HepG2 (cell line): ENCODE measurements at places on chromosomes 6 and 20. TPM values are rescaled to one million over a fixed set of nuclear protein-coding genes. Genes with fewer than 3 reads are reported as not detected.

The SGK1 gene
- polyA plus RNA-seq: 42.1 and 56.2 TPM in 2 replicates

The ATP6V1G2 gene
- polyA plus RNA-seq: 0.83 and 1.2 TPM in 2 replicates

DNA sequence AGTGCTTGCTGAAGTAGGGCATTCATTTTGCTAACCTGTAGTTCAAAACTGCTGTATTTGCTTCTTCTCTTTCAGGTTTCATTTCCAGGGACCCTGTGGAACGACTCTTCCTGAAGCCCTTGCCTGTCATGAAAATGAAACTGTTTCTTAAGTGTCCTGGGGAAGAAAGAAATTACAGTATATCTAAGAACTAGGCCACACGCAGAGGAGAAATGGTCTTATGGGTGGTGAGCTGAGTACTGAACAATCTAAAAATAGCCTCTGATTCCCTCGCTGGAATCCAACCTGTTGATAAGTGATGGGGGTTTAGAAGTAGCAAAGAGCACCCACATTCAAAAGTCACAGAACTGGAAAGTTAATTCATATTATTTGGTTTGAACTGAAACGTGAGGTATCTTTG, 3.4 kb upstream of the NOL7 start:
- no peak overlapping the region for H3K27ac ChIP-seq
- H3K27me3 ChIP-seq: no peaks in the 10 kb centered on the region; the same call in 2 of the 3 replicates
- H3K4me3 ChIP-seq: no peak overlapping the region
- no peak for DNase-seq
- H3K36me3 ChIP-seq: no peaks in the 10 kb centered on the region

DNA sequence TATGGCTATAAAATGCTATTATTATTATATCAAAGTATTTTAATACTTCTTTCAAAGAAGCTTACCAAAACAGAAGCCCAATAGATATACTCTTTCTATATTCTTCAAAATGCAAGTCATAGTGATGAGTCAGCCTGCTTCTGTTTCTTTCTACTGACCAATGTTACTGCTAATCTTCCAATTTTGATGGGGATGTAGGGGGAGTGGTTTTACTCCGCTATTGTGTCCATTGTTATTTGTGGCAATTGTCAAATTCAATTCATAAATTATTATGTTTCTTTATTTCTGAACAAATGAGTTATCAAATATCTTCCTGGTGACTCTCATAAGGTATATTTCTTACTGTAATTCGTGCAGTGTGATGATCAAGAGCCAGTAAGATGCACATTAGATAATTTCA, 221.5 kb upstream of the DEFB112 start:
- no peak overlapping the region for H3K27ac ChIP-seq
- no peaks in the 10 kb centered on the region for H3K36me3 ChIP-seq
- H3K4me3 ChIP-seq: no peak overlapping the region
- no peak for DNase-seq

- H3K4me1 ChIP-seq: peaks cover 49% of the 10 kb centered on the region
- H3K4me3 ChIP-seq: peak overlapping the region; percentile 82
- no peaks in the 10 kb centered on the region for H3K27me3 ChIP-seq
- H3K27ac ChIP-seq: peak overlapping the region; percentile 95
- no peak for DNase-seq
Measured at GRCh38 chr6:148342100-148342349, 613 bp upstream of the SASH1 start.

The RBPJL gene
- polyA plus RNA-seq: not detected in 2 replicates

GRCh38 chr20:10218536-10219451, at the start of gene SNAP25:
Gene SNAP25, plus strand, starts transcription at chr20:10218830. Its CDS starts 56,662 bp downstream, at chr20:10275492.
- H3K4me1 ChIP-seq: no peaks in the 10 kb centered on the region
- H3K27me3 ChIP-seq: 0 out of 2 replicates have a peak, but pooled peaks cover 1% of the 10 kb centered on the region
- H3K27ac ChIP-seq: no peak within 1 kb of the TSS

GRCh38 chr6:145895802-145896201, 68.4 kb downstream of the SHPRH start:
- peaks cover 22% of the 10 kb centered on the region for H3K36me3 ChIP-seq
- no peak overlapping the region for H3K27ac ChIP-seq
- DNase-seq: no peak
- H3K4me1 ChIP-seq: peaks cover 16% of the 10 kb centered on the region

DNA sequence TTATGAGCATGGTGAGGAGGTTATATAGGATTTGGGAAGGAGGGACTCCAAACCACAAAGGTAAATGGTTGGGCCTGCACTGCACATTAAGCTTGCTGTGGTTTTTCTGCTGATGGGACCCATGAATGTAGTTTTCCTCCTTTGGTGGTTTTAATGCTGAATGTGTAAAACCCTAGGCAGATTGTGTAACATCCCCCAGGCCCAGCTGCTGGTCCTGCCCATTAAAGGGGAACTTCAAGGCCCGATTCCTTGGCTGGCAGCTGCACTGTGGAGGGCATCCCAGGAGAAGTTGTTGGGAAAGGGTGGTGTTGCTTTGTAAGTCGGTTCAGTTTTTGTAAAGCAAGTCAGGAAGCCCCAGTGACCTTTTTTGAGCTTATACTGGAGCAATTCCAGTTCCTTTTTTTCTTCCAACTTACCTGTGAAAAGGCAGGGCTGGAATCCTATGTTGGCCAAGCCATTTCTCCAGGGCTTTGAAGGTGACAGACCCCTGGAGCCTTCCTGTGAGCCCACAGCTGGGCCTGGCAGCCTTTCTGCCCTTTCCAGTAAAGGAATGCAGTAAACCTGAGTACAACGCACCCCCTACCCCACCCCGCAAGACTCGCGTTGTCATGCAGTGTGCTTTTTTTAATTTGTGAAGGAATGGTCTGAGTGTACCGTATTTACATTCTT, 43.1 kb upstream of the NAA20 start:
- peaks cover 34% of the 10 kb centered on the region for H3K4me1 ChIP-seq
- DNase-seq: no peak
- no peak overlapping the region for H3K4me3 ChIP-seq

DNA sequence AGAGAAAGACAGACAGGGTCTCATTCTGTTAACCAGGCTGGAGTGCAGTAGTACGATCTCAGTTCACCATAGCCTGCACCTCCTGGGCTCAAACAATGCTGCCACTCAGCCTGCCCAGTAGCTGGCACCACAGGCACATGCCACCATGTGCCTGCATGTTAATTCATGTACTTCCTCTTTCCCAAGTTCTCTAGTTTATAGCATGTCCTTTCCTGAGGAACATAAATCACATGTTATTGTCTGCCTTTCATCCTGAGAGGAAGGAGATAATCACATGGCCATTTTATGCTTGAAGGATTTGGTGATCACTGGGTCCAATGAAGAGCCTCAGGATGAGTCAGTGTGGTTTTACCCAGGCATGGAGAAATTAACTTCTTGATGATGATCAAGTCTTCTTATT, 47.9 kb downstream of the COL11A2 start:
- no peaks in the 10 kb centered on the region for H3K36me3 ChIP-seq
- H3K4me3 ChIP-seq: no peak overlapping the region
- 0 out of 2 replicates have a peak, but pooled peaks cover 4% of the 10 kb centered on the region for H3K4me1 ChIP-seq
- H3K27me3 ChIP-seq: peaks cover 21% of the 10 kb centered on the region; the same call in 1 of the 3 replicates

DNA sequence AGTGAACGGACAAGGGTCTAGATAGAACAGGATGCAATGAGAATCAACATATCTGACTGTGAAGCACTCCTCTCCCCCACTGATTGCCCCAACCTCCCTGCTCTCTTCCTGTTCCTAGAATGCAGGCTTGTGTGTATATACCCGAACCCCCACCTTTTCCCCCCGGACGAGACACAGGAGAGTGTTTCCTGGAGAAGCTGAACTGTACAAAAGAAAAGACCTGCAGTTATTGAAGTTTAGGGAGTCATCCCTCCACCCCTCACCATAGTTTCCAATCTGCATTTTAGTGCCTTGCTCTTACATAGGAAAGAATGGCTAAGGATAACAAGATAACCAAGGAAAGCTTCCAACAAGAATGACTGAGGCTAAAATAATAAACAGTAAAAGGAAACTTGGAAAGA, 55.5 kb upstream of the PDE10A start:
- no peak overlapping the region for H3K27ac ChIP-seq
- H3K27me3 ChIP-seq: peaks cover 47% of the 10 kb centered on the region
- H3K36me3 ChIP-seq: no peaks in the 10 kb centered on the region
- H3K4me1 ChIP-seq: no peaks in the 10 kb centered on the region

DNA sequence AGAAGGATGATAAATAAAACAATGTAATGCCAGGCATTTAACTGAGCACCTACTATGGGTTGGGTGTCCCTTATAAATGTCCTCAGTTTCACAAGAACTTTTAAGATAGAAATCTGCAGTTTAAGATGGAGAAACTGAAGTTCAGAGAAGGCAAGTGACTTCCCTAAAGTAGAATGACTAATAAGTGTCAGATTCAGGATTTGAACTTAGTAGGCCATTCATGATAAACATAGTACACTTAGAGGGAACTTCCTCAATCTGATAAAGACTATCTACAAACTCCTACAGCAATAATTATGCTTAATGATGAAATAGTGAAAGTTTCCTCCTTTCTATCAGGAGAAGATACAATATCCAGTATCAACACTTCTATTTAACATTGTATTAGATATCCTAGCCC, 43.9 kb downstream of the NCR2 start:
- DNase-seq: no peak
- H3K27me3 ChIP-seq: peaks cover 3% of the 10 kb centered on the region; the same call in 1 of the 2 replicates
- H3K36me3 ChIP-seq: no peaks in the 10 kb centered on the region
- no peak overlapping the region for H3K27ac ChIP-seq
- H3K4me1 ChIP-seq: no peaks in the 10 kb centered on the region
- no peak overlapping the region for H3K4me3 ChIP-seq

DNA sequence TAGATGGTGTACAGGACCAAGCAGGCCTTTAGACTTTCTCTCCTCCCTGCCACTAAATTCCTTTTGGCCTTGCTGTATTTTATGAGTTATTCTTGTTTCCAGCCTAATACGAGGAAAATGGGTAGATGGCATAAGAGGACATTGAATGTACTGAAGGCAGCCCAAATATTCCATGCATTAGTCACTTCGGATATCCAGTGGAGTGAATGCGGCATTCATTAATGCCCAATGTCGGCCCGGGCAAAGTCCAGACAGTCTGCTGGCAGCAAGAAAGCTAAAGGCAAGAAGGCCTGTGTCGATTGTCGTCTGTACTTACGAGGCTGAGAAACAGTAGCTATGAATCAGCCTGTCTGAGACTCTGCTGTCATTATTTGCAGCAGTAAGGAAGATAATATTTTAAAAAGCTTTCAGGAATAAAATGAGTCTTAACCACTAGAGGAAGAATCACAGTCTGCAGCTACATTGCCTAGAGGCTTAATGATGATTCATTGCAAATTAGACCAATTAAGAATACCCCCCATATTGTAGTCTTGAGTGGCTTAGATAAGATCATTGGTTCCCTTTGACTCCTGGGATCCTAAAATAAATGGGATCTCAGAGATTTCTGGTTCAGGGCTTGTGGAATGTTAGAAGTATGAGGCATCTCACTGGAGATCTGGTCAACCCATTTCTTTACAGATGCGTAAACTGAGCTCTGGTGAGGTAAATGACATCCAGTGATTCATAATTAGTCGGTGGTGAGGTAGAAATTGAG, 534.1 kb upstream of the JAG1 start:
- no peaks in the 10 kb centered on the region for H3K36me3 ChIP-seq
- peak; percentile 76 for DNase-seq
- H3K27ac ChIP-seq: no peak overlapping the region
- peaks cover 11% of the 10 kb centered on the region for H3K4me1 ChIP-seq
- no peaks in the 10 kb centered on the region for H3K27me3 ChIP-seq

DNA sequence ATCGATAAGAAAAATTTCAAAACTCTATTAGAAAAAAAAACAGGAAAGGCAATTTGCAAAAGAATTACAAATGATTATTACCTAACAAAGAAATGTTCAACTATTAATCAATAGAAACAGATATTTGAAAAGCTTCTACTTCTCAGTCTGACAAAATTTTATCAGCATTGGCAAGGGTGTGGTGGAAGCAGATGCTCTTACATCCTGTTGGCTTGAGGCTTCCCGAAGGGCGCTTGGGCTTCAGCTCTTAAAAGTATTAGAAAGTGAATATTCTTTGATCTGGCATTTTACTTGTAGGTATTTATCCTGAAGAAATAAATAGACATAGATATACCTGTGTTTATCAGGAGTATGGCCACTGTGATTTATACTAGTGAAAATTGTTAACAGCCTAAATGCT, 38.7 kb downstream of the SLC35D3 start:
- H3K4me3 ChIP-seq: no peak overlapping the region
- H3K36me3 ChIP-seq: no peaks in the 10 kb centered on the region

- no peaks in the 10 kb centered on the region for H3K4me1 ChIP-seq
- H3K4me3 ChIP-seq: no peak overlapping the region
- H3K27ac ChIP-seq: no peak overlapping the region
- DNase-seq: no peak
- H3K36me3 ChIP-seq: no peaks in the 10 kb centered on the region
Measured at GRCh38 chr6:14880052-14880451, 365.8 kb upstream of the JARID2 start.

DNA sequence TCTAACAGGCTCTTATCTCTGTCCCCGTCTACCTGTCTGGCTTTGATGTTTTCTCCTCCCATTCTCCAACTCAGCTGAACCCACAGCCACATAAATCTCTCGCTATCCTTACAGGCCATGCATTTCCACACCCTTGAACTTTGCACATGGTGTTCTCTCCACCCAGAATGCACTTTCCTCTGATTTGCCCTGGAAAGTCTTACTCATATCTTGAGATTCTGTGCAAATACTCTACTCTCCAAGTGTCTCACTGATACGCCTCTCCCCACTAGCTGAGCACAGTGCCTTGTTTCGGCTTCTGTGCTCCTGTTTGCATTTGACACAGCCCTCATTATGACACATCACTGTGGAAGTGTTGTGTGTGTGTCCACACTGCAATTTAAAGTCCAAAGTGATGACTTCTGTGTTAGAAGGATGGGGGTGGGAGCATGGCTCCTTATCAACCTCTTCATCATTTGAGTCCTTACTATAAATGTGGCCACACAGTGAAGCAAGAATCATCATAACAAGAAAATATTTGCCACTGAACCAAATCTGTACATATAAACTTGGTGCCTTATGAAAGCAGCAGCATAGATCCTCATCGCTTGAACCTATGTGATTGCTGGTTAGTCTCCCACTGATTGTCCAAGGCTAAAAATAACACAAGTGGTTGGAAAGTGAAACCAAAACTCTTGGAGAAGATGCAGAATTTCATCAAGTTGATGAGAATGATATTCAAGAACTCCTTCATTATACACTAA, 5.5 kb upstream of the PRELID3B start:
- H3K27ac ChIP-seq: no peak overlapping the region
- H3K4me1 ChIP-seq: peaks cover 18% of the 10 kb centered on the region
- H3K36me3 ChIP-seq: no peaks in the 10 kb centered on the region
- no peak overlapping the region for H3K4me3 ChIP-seq

DNA sequence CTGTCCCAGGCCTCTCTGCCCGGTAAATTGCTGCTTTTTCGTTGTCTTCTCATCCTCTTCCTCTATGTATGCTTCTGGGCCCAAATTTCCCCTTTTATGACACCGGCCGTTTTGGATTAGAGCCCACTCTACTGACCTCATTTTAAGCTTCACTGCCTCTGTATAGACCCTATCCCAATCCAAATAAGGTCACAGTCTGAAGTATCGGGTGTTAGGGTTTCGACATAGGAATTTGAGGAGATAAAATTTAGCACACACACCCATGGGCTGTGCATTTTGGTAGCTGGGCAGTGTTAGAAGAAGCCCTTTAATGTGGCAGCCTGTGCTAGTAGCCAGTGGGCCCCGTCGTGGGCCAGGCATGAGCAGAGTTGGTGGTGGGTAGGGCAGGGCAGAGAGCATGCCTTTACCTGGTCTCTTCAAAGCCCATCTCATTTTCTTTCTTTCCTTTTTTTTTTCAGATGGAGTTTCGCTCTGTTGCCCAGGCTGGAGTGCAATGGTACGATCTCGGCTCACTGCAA, 27.9 kb upstream of the EZR start:
- no peaks in the 10 kb centered on the region for H3K36me3 ChIP-seq
- H3K4me3 ChIP-seq: no peak overlapping the region
- H3K4me1 ChIP-seq: peaks cover 27% of the 10 kb centered on the region
- DNase-seq: no peak
